ENCODE measurements at places on chromosomes 12 and 14.
A peak's percentile ranks its signal among the peaks of the same experiment; 100 is the strongest.

- no peak for DNase-seq
Measured at GRCh38 chr12:14921218-14921617, 17.1 kb downstream of the ERP27 start.

DNA sequence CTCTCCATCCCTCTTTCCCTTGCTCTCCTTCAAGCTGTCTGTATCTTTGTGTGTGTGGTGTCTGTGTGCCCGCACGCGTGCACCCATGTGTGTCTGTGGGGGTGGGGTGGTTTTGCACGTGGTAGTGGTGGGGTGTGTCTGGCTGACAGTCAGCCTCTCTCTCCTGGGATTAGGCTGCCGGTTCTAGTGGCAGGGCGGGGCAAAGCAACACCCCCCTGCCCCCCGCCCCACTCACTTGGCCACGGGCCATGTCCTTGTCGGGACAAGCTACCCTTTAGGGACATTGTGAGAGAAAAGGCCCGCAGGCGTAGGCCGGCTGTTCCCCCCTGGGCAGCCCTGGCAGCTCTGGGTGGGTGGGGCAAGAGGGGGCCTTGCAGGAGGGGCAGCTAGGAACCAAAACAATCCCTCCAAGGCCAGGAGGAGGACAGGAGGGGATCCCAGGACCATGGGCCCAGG is 182.6 kb downstream of the ALG10 start:
- DNase-seq = no peak

GRCh38 chr14:51666070-51666469 is 14.4 kb downstream of the FRMD6 start:
- no peak for DNase-seq

DNA sequence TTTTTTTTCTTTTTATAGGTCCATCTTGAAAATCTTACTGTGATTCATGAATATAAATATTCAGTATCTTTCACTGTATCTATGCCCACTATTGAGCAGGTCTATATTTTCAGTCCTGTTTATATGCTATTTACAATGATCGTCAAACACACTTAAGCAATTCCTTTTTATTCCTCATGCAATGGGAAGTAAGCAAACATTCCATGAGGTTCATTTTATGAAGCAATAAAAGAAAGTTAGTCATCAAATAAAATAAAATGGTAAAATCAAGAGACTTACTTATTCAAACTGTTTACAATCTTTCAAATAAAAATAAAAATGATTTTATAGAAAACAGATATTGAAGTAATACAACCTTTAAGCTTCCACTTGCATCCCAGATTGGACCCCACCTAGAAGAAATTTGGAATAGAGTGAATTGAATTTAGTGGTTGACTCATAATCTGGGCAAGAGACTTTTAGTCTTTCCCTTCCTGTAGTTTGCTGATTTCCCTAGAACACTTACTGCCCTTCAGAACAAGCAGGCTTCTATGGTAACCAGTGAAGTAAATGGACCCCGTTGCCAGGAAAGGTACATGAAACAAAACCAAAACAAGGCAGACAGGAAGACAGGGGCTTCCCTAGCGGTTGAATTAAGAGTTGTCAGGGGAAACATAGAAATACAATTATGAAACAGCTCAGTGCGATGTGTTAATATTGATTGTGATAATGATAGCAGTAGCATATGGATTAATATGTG is 241.0 kb upstream of the ATP2B1 start:
- DNase-seq = peak; percentile 55

DNA sequence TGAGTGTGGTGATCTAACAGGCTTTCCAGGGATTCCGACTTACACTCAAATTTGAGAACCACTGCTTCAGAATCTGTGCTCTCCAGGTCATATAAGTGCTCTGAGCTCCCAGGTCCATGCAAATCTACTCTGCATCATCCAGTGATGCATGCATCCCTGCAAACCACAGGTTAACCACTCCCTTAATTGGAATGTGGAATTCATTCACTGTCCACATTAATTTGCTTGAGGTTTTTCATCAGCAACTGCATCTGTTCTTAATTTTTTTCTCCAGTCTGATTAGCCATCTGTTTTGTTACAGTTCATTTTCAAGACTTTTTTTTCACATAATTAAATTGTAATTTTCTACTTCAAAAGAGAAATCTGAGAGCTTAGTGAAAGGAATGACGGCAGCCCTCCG is 43.4 kb upstream of the RIN3 start:
- DNase-seq = no peak

DNA sequence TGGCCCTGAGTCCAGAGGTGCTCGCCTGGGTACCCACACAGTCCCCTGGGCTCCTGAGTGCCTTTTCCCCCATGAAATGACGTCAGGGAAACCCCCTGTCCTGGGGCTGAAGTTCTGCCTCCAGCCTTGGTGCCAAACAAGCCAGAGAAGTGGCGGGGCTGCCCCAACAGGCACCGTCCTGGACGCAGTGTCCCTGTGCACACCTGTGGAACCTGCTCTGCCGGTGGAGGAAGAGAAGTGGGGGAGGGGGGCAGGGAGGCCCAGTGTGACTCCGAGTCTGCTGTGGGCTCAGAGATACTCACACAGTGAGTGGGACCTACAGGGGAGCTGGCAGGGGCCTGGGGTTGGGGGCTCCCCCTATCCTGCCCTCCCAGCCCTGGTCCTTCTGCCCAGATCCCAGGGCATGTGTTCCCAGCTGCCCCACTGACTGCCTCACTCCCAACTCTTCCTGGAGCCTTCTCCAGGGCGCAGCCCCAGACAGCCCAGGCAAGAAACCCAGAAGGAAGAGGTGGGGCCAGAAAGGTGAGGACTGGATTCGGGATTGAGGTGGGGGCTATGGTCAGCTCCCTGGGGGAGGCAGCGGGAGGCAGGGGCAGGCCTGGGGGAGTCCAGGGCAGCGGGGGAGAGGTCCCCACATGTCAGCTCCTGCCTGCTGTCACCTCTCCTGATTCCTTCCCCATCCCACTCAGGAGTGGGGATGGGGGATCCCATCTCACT is 24.7 kb downstream of the CCDC85C start:
- no peak for DNase-seq

GRCh38 chr12:129984106-129984505 is 80.3 kb upstream of the TMEM132D start:
- DNase-seq = no peak

- DNase-seq = no peak
Measured at GRCh38 chr14:70653662-70654061, 11.9 kb downstream of the TTC9 start.

DNA sequence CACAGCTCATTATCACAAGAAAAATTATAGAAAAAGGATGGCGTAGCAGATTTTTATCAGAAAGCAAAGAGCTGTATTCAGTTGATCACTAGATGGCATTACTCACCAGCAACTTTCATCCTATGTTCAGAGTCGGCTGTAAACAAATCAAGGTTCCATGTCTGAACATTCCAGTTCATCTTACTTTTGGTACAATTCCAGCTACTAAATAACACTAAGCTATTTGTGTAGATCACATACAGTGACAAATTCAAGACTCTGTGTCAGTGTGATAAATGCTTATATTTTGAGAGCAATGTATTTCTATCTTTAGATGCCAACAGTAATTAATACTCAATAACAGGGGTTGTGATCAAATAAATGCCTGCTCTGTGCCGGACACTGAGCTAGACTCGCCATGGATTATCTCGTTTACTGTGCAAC is 30.1 kb downstream of the NRDE2 start:
- DNase-seq = no peak

DNA sequence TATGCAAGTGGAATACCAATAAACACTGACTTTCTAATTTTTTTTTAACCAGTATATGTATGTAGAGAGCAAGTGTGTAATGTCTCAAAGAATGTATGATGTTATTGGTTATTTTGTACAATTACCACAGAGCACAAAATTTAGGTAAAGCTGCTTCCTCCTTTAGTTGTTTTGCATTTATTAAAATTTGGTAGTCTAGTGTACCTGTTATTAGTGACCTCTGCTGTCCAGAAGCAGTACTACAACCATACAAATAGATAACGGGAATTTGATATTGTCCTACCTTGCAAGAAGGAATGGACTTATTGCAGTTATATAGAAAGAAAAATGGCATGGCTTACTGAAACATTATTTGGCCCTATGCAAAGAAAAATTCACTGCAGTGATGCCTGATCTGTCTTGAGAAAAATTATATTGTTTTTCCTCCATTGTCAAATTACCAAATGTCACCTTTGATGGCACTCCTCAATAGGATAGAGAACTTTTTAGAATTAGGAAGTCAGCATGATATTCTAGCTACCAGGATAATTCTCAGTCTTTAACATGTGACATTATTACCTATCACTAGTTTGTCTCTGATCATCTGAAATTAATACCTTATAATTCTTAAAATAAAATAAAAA is 153.9 kb upstream of the RMST start:
- DNase-seq = no peak

GRCh38 chr12:88665071-88665470 is 84.8 kb upstream of the KITLG start:
- DNase-seq = no peak

DNA sequence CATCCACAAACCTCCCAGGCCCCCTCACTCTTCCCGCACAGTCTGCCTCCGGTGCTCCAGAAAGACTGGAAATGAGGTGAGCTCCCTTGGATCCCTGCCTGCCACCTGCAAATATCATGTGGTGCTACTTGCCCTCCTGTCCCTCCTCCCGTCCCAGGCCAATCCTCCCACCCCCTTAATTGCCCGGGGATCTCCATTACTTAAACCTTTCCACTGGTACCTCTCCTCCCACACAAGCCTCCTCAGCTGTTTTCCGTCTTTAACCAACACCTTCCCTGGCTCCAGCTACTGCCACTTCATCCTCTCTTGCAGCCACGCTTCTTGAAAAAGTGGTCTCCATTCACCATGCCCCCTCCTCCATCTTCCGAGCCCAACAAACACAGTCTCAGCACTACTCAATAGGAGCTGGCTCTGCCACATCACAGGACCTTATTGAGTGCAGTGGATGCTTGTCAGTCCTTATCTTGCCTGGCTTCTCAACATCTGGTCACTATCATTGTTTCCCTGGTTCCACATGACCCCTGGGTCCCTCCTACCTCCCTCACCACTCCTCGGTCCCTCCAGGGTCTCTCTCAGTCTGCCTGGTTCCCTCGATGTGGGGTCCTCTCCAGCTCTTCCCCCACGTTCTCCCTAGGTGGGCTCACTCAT is 11.5 kb downstream of the FAIM2 start:
- DNase-seq = no peak

DNA sequence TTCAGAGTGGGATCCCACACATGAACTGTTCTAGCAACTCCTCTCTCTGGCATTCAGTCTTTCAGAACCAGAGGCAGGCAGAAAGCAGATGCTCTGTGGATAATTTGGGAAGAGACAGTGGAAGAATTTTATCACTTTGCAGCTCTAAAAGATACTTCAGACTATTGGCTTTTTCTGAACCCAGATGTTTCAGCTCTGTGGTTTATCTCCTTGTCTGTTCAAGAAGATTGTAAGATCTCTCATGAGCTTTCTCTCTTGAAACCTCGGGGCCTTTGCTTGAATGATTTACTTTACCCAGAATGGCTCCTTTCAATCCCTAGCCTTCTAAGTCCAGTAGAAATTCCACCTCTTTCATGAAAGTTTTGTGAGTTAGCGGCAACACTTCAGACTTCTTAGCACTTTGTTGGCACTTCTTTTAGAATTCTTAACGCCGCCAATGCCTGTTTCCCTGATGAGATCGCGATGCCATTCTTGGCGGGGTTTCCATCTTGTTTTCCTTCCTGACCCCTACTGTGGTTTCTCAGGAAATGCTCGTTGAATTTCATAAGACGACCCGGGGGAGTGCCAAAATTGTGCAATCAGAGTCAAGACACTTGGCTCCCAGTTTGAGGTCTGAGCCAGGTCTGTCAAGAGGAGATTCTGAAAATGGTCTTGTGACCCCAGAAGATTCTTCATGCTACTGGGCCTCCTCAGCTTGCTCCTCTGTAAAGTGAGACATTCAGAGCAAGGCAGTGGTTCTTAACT is 107.0 kb upstream of the PRICKLE1 start:
- no peak for DNase-seq

- no peak for DNase-seq
Measured at GRCh38 chr14:78933948-78934524, 763.9 kb downstream of the NRXN3 start.

DNA sequence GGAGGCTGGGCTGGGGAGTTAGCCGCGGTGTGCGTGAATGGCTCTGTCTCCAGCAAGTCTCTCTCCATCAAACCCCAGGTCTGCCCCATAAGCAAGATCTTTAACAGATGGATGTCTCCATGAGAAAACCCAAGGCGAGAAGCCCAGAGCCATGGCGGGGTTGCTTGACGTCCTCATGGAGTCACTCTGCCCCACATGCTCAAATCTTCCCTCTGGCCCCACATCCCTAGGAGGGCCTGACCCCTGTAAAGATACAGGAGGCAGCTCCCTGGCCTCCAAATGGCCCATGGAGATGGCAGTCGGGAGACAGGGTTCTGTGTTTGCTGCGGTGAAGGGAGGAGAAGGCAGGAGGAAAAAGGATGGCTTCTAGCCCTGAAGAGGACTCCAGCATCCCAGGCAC is 49.3 kb downstream of the C14orf132 start:
- no peak for DNase-seq

- no peak for DNase-seq
Measured at GRCh38 chr12:46388427-46389021, 16.0 kb upstream of the SLC38A2 start.

DNA sequence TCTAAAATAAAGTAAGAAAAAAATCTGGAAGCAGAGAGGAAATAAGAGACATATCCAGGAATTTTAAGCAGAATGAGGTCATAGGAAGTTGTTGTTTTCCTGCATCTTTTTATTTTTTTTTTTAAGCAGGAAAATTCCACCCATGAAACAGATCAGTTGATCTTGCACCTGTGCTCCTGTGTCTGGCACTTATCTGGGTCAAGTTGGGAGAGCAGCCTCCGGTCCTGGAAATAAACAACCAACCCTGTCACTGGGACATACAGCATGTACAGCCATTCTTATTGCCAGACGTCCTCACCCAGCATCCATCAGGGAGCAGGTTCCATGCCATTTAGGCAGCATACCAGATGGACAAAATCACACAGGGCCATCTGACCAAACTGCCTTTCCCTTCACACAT is 266.0 kb upstream of the BTG1 start:
- DNase-seq = no peak

DNA sequence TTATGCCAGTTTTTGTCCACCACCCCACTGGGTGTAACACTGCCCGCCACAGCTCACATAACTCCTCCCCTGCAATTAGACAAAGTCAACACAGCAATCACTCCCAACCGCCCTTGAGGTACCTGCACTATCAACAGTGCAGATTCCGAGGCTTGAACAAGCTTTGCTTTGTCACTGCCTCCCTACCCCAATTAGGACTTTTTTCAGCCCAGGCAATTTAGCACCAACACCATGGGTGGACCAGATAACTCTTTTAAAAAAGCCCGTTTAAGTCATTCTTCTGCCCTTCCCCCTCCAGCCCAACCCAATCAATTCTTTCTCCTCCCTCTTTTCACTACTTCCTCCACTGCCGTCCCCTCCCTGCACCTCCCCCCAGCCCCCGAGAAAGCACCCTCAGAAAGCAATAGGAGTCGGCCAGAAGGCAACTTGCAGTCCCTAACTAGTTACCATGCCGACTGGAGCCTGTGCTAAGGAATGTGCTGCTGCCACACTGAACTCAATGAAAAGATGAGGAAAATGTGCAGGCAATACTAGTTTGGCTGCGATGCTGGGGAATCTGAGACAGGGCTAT is 45.7 kb upstream of the OTX2 start:
- no peak for DNase-seq

- DNase-seq = peak; percentile 70
Measured at GRCh38 chr12:67269633-67270573, 745 bp downstream of the CAND1 start.
